ENCODE measurements at places on chromosomes 2 and 18.

GRCh38 chr18:6553234-6553900, 138.7 kb upstream of the L3MBTL4 start:
- no peak for DNase-seq

DNA sequence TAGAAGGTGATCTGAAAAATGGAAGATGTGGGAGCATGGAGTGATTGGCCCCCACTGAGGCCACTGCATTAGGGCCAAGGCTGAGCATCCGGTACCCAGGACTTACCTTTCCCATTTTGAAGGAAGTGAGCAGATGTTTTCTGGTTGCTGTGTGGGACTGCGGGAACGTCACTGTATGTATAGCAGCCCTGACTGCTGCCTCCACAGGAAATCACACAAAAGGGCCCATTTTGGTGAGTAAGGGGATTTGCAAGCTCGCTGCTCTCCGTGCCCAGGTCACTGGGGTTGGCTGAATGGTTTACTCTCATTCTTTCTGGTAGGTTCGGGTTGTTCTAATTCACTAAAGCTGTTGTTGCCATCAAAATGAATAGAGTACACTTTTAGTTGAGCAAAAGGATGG, at the start of gene CRYGB:
TSS of gene CRYGB (minus strand) at position 153 of the 400 bp plus-strand sequence. CDS start at position 115, 38 bp downstream.
- no peak for DNase-seq

DNA sequence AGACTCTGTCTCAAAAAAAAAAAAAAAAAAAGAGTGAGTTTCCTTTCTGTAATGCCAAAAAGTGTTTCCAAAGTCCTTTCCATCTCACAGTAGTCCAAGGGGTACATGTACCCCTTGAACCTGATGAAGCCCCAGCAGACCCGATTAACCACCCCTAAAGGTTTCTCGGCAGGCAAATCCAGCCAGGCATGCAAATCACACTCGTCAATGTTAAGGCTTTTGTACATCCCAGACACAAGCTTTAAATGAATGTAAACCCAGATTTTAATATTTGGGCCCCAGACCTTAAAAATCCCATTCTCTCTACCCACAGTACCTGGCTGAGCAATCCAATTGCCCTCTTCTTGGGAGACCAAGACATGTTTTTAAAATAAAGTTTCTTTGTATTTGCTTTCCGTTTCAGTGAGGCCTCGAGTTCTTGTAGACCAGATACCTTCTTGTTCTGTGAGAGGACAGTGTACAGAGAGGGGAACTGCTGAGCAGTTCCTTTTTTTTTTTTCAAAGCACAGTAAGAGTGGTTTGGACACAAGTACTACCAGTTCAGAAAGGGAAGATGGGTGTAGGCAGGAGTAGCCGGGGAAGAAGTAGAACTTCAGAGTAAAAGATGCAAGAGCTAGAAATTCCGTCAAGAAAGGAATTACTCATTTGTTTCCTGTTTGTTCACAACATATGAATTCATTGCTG, at the start of gene NLRC4:
TSS of gene NLRC4 (minus strand) at position 465 of the 684 bp plus-strand sequence. CDS start 8,111 bp downstream, outside the sequence.
- DNase-seq, result no peak

DNA sequence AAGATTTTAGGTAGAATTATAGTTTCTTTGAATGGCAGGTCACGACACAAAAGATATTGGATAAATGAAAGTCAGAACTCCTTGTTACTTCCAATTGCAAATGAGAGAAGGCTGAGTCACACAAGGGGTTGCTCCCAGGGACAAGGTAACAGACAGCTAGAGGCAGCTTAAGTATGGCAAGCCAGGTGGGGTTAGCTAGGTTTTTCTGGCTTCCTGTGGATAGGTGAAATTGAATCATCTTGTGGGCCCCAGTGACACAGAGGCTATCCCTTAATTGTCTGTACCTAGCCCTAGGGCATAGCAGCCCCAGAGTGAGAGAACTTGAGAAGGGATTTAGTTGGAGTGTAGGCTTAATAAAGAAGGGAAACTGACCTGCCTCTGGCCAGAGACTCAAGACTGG, 407.7 kb upstream of the SLC8A1 start:
- DNase-seq, result no peak

DNA sequence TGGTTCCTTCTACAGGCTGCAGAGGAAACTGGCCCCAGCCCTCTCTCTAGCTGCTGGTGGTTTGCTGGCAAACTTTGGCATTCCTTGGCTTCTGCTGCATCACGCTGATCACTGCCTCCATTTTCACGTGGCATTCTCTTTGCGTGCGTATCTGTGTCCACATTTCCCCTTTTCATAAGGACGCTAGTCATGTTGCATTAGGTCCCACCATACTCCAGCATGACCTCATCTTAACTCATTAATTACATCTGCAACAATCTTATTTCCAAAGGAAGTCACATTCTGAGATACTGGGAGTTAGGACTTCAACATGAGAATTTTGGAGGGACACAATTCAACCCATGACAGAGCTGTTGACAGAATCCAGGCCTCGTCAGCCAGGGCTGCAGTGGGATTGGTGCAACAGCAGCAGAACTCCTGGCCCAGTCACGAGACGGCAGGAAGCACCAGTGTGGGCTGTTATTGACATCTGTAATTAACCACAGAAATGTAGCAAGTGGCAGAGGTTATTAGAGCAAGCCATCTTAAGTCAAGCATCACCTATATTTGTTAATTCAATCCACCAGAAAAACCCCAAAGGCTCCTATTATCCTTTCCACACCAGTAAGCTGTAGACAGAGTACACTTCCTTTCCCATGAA, 132.4 kb downstream of the TMEM163 start:
- no peak for DNase-seq

DNA sequence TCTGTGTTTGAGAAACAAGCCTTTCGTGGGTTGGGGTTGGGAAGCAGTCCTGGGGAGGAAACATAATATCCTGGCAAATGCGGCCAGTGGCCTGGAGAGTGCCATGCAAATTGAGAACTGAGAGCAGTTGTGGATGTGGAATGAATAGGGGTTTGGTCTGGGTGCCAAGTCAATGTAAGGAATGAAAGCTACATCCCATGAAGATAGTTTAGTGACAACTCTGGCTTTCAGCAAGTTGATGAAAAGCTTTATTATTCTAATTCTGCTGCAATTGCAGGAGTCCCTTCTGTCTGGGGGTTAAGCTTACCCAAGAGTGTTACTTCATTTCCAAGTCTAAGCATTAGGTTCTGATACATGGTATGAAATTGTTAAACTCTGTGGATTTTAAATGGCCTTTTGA, 771.6 kb downstream of the DPP10 start:
- DNase-seq, result no peak

DNA sequence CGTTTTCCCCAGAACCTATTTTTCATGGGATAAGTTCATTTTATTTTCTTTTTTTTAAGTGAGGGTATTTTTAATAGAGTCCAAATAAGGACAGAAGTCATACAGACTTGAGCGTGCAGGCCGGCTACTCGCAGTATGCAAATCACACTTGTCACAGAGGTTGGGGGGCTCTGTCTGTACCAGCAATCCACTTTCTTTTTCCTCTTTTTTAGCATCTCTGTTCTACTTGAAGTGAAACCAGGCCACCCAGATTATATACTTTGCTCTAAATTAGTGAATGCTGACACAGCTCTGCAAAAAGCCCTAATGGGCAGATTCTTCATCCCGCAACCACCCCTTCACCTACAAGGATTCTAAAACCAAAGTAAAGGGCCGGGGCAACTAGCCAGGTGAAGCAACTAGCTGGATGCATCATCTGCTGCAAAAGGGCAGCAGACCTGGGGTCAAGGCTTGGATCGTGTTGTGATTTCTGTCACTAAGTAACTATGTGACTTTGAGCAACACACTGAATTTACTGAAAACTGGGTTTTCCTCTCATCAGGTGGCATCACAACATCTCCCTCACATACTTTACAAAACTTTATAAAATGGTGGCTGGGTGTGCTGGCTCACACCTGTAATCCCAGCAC, 18.4 kb downstream of the KDSR start:
- DNase-seq, result no peak

DNA sequence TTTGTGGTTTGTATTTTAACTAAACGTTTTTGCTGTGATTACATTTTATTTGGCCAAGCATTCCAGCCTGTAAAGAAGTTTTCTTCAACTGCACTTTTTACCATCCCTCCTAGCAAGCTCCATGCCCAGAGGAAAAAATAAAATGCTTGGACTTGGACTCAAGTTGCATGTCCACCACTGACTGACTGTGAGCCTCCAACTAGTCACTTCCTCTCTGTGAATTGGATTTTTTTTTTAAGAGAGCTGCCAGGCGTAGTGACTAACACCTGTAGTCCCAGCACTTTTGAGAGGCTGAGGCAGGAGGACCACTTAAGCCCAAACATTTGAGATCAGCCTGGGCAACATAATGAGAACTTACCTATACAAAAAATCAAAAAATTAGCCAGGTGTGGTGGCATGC, 1185.2 kb upstream of the PIK3C3 start:
- DNase-seq, result no peak

GRCh38 chr2:128578406-128579390, 260.0 kb upstream of the HS6ST1 start:
- no peak for DNase-seq

DNA sequence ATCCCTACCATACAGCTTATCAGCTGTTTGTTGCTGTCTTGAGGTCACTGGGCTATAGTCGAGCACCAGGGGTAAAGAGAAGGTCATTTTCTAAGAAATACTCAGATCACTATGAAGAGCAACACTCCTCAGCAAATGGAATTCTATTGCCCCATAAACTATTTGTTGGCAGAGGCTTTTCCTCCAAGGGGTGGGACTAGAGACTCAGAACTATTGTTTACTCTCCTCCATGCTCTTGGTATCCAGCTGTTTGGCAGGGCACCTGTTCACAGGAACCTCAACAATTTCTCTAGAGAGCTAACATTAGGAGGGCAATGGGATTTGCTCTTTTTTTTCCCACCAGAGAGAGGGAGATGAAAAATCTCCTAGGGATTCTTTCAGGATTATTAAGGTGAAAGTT, 249.1 kb upstream of the SPRED2 start:
- no peak for DNase-seq

- DNase-seq, result no peak
These were observed 2039.2 kb upstream of the CELF4 start for GRCh38 chr18:39604836-39605235.

DNA sequence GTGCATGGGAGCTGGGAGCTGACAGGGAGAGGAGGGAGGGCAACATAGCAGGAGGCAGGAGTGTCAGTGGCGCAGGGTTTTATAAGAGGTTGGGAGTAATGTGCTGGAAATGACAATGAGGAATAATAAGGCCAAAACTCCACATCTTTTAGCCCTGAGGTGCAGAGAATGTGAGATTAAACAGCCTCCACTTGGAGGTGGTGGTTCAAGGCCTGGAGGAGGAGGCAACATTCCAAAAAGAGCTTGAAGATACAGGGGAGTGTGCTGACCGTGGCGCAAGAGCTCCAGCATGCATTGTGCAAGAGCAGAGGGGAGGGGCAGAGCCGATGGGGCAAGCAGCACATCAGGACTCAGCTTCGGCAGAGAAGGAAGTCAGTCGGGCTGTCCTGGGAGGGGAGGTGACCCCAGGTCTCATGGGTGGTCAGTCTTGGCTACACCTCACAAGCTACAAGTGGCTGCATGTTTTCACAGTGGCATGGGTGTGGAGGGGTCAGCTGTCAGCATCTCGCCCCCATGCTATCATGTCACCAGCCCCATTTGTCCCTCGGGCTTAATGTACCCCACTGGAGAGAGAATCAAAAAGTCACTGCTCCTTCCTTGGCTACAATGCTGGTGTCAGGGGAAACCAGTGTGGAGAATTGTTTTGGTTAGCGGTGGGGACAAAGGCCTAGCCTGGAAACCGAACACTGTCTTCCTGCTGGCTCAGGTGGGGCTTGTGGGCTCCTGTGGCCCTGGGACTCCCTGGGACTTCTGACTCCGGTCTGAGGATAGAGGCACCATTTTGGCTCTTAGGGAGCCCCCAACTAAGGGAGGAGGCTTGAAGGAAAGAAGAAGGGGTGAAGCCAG, 208.0 kb downstream of the ZFP36L2 start:
- DNase-seq, result no peak

GRCh38 chr18:37641573-37641972, 76.0 kb upstream of the CELF4 start:
- DNase-seq, result no peak

- DNase-seq, result no peak
These were observed 45.9 kb upstream of the ITGA6 start for GRCh38 chr2:172381275-172382027.

DNA sequence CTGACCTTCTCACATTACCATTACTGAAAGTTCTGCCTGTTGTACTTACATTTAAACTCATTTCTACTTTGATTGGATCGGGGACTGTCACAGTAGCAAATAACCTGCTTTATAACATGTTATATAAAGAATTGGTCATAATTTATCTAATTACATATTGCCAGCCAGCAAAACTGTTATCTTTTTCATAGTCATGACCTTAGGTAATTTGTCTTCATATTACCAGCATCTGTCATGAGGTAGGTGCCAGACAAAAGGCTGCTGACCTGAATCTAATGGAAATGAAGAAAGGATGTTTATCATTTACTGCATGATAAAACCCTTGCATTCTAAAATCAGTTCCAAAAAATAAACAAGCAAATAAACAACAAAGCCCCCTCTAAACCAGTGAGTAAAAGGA, 89.4 kb upstream of the LRP1B start:
- no peak for DNase-seq

DNA sequence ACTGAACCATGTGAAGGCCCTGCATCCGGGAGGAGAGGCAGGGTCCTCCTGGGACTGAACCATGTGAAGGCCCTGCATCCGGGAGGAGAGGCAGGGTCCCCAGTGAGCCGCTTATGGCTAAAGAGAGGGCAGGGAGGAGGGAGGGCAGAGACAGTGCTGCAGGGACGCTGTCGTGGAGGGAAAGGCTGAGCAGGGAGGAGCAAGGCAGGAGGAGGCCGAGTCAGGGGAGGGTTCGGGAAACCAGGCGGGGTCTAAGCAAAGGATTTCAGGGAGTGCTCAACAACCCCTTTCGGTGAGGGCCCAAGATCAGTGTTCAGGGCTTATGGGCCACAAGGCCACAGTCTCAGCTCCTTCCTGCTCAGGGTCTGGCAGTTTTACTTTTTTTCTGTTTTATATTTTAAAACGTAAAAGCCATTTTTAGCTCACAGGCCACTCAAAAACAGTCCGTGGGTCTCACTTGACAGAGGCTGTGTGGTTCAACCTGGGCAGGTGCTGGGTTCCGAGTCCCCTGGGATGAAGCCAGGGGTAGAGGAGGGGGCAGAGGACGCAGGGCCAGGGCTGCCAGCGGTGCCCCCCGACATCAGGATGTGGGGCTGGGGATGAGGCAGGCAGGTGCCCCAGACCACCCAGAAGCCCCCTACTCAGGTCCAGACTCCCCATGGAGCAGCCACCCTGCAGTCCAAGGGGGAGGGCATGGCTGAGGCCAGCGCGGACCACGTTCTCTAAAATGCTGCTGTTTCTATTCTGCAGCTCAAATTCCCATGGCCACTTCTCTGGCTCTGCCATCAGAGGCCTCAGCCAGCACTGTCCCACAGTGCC, 5.2 kb downstream of the TMEM18 start:
- no peak for DNase-seq

DNA sequence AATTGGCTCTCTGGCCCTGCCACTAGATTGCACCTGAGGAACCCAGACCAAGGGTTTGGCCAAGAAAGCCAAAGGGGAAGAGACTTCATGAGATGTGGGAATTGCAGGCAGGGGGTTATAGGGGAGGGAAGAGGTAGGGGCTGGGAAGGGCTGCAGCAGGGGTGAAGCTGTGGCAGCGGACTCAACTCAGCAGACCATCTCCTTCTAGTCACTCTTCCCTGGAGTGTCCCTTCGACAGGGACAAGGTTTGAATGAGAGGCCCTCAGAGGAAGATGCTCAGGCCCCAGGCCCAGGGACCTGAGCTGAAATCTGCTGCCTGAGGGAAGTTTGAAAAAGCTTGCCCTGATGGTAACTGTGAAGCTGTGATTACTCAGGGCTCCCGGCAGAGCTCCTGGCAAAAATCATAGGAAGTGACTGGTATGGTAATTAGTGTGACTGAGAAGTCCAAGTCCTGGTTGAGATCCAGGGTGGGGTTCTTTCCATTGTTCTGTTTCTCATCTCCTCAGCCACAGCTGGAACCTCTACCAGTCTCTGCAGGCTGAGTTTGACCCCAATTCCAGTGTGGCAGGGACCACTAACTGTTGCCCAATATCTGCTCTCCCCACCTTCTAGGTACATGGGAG, 300.9 kb downstream of the CYP26B1 start:
- no peak for DNase-seq
